ENCODE measurements at places on chromosomes 6 and 20.

DNA sequence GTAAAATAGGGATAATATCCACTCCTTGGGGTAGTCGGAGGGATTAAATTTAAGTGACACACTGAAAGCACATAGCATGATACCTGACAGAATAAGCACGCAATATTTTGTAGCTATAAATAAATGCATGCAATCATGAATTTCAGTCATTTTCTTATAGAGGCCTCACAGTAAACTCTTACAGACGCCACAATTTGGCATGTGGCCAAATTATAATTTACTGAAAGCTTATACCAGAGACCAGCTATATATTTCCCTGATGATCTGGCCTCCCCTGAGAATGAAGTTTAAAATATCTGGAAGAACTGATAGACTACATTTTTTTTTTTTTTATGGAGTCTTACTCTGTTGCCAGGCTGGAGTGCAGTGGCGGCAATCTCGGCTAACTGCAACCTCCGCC is 40.9 kb downstream of the QRSL1 start:
- DNase-seq, result no peak

DNA sequence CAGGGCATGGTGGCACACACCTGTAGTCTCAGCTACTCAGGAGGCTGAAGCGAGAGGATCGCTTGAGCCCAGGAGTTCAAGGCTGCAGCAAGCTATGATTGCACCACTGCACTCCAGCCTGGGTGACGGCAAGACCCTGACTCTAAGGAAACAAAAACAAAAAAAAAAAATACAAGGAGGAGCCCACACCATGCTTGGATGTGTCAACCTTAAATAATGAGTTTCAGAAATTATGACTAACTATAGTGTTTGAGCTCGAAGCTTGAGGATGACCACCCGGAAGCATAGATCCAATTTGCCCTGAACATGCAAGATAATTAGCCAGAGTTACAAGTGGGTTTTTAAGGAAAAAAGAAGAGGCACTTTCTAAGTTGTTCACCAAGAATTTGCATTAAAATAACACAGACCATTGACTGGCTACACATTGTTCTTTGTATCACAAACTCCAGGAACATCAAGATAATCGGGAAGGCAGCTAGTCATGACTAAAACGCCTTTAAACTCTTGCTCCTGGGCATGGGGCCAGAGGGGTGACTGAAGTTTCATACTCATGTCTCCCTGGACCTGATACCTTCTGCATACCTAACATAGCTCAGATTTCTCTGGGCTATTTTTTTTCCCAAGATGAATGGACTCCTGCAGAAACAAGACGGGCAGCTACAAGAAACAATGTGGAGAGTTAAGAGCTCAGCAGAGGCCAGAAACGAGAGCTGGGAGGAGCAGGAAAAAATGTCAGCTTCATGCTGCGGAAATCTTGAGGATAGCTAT is 289.6 kb downstream of the PREX1 start:
- DNase-seq, result no peak

GRCh38 chr6:37549154-37549553 is 49.5 kb upstream of the CCDC167 start:
- no peak for DNase-seq

DNA sequence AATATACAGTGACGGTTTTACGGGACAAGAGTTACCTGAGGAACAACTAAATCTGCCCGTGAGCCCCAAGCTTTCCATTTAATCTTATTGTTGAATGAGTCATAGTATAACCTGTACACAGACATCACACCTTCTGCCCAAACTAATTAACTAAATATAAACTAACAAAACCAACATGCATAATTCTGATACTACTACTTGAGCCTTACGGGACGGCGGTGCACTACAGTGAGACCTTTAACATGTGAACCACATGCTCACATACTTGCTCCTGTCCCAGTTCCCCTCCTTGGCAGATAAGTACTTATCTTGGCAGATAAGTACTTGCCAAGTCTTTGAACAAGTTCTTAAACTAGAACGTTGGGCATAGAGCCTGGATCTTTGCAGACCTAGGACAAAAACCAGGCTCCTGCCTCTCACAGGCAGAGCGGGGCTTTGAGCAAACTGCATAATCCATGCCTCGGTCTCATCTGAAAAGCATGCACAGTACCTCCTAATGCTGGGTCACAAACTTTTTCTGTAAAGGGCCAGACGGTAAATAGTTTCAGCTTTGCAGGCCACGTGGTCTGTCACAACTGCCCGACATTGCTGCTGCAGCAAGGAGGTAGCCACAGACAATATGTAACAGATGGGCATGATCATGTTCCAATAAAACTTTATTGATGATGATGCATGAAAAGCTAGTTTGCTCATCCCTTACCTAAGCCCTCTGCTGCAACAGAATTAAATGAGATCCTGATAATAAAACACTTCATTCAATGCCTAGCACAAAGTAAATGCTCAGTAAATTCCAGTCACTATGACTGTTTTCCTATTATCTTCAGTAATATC is 23.0 kb downstream of the ZNF217 start:
- no peak for DNase-seq

Data from fibroblast of gingiva (primary cell).